ENCODE measurements at places on chromosomes 2 and 18.

DNA sequence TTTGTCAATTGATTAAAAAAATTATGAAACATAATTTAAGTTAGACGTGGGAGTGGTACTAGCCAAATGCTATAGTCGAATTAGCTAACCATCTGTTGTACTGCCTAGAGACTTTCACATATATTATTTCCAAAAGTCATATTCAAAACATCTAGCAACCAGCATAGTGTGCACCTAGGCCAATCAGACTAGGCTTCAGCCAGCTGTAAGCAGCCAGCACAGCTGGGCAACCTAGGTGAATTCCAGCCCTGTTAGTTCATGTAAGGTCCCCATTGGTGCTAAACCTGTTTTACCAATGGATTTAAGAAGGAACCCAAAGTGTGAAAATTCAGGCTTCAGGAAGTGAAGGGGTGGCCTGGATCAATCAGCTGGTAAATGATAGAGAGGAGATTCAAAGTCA, 144.3 kb downstream of the BCL2 start:
- peak; percentile 37 for ATAC-seq

DNA sequence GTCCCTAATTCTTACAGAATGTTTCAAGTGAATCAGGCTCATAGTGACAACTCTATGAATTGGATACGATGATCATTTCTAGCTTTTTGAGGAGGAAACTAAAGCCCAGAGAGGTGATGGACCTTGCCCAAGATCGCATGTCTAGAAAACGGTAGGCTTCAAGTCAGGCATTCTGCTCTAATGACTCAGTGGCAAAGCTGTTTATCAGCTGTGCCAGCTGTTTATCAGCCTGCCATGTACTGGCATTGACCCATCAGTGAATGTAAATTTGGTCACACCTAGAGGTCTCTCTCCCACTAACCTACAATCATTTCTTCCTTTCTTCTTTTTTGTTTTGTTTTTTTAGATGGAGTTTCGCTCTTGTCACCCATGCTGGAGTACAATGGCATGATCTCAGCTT, 6.1 kb upstream of the DAW1 start:
- ATAC-seq, result no peak

DNA sequence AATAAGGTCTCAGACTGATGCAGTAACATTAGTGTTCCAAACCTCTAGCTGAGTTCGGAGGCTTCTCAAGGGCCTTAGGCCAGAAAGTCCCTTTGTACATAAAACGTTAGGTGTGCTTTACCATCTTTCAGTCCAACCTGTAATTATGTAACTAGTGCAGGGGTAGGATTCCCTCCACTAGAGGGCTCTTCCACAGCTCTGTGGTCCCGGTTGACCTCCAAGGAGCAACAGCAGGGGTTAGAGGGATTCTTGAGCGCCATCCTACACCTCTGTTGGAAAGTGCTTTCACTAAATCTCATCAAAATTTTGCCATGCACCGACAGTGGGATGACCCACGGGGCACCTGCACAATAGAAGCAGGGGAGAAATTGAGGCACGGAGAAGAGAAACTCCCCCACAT, 155.8 kb upstream of the LRP1B start:
- ATAC-seq, result no peak

DNA sequence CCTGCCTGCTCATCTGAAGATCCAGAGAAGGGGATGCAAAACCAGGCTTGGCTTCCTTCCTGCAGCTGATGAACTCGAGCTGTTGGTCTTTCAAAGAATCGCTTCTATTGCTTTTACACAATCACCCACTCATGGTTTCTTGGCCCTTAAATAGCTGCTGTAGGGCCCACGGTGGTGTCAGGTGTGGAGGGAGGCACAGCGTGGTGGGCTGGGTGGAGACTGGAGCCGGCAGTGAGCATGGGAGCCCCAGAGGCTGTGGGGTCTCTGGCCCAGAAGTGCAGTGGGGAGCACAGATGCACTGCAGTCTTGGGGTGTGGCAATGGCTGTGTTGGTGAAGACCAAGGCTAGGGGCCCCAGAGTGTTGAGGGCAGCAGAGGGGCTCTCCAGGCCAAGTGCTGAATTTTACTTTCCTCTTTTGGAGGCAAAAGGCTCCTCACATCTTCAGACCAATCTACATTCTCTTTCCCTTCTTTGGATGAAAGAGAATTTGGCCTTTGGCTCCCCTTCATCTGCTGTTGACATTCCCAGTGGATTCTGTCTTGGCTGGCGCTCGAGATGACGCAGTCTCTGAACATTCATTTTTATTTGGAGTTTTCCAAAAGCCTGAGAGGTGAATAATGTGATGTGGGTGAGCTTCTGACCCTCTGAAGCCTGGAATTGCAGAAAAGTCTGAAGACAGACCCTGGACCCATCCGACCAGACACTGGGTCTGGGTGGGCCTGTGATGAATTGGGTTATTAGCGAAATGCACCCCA, 70.1 kb upstream of the ASB18 start:
- no peak for ATAC-seq

DNA sequence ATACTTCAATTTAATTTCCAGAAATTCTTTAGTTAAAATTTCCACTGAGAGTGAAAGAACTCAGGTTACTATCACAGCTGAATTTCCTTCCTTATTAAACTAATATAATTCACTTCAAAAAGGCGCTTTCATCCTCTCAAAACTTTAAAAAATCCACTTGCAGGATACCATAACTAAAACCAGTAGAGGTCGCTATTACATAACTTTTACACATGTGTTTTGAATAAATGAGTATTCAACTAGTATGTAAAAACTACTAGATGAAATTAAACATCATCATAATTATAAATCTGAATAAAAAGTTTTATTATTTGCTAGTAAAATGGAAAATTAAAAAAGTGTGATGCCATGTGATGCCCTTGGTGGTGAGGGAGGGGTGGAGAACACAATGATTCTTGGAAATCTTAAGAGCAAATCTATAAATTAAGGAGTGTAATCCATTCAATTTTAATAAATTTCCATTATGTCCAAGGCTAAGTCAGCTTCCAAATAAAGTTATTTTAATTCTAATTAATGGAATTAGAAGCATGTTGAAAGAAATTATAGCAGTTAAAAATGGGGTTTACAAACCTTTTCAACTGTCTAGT, 61.4 kb downstream of the SOS1 start:
- ATAC-seq, result peak; percentile 38

DNA sequence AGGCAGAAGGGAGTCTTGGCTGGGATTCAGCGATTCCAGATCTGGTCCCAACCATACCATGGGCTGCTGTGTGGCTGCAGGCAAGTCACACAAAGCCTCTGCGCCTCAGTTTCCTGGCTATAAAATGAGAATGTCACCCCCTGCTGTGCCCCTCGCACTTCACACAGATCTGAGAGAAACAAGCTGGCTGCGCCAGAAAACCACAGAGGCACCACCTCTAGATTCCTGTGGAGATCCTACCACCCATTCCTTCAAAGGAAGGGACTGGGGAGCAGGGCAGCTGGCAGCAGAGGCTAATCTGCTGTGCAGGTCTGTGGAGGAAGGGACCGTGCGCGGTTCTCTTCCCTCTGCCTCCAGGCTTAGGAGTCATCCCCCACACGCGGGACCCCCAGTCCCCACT, 19.8 kb downstream of the NEURL3 start:
- ATAC-seq, result no peak

DNA sequence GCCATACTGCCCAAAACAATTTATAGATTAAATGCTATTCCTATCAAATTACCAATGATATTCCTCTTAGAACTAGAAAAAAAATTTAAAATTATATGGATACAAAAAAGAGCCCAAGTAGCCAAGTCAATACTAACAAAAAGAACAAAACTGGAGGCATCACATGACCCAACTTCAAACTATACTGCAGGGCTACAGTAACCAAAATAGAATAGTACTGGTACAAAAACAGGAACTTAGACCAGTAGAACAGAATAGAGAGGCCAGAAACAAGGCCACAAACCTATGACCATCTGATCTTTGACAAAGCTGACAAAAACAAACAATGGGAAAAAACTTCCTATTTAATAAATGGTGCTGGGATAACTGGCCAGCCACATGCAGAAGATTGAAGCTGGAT, 86.1 kb upstream of the KYNU start:
- ATAC-seq, result no peak

DNA sequence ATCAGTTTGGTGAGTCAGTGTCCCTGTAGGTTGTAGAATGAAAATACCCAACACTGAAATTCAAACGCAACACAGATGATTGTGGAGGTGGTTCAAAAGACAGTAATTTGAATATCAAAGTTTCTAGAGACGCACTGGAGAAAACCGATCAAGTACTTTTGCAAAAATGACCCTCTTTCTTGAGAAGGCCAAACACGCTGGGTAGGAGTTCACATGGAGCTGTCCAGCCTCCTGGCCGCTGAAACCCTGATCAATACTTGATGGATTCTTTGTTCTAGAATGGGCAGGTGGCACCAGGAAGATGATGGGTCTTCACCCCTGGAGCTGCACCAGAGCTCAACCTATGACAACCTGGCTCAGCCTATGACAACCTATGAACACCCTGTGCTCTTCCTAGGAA, 39.7 kb upstream of the UBE2F start:
- ATAC-seq, result no peak

DNA sequence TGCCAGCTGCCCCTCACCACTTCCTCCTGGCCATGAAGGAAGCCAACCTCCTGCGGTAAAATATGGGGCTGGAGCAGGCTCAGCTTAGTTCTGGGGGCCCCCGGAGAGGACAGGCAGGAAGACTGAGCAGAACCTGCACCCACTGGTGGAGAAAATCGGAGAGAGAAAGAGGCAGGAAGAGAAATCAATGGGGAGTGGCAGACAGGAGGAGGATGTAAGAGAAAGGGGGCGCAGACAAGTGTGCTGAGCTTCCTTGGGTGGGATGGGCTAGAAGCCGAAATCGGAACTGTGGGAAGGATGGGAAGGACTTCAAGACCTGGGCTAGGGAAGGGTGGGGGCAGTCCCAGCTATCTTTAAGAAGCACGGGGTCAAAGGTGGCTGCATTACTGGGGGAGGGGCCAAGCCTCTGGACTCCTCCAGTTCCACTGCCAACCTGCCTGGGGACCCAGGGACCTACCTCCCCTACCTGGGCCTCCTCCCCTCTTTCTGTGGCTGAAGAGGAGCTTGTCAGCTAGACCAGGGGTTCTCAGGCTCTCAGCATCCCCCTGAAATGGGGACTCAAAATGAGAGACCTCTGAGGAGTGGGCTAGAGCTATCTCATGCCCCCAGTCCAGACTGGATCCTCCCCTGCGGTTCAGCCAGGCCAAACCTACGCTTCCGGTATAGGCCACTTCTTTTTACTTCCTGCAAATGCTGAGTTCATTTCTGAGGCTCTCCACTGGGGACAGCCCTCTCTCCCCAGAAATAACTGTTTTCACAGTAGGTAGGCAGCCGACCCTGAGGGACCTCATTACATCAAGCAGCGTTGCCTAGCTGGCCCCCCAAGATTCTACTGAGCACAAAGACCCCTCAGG, 33.6 kb upstream of the B3GNT7 start:
- peak; percentile 67 for ATAC-seq

- ATAC-seq, result no peak
Observed at GRCh38 chr2:218005486-218005885, 2.7 kb upstream of the TNS1 start.

DNA sequence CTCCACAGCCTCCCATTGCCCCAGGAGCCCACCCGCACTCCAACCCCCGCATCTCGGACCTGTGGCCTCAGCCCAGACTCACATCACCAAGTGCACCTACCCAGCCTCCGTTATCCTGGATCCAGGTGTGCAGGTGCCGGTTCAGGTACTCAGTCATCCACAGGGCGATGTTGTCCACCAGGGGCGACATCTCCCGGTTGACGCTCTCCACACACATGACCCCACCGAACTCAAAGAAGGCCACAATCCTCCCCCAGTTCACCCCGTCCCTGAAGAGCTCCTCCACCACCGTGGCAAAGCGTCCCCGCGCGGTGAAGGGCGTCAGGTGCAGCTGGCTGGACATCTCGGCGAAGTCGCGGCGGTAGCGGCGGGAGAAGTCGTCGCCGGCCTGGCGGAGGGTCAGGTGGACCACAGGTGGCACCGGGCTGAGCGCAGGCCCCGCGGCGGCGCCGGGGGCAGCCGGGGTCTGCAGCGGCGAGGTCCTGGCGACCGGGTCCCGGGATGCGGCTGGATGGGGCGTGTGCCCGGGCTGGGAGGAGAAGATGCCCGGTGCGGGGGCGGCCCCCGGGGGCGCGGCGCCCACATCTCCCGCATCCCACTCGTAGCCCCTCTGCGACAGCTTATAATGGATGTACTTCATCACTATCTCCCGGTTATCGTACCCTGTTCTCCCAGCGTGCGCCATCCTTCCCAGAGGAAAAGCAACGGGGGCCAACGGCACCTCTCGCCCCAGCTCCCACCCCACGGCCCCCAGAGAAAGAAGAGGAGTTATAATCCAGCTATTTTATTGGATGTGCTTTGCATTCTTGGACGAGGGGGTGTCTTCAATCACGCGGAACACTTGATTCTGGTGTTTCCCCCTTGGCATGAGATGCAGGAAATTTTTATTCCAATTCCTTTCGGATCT, 1.3 kb downstream of the BCL2 start:
- peak; percentile 58 for ATAC-seq

- ATAC-seq, result no peak
Observed at GRCh38 chr18:57925706-57926105, 118.3 kb upstream of the NEDD4L start.

DNA sequence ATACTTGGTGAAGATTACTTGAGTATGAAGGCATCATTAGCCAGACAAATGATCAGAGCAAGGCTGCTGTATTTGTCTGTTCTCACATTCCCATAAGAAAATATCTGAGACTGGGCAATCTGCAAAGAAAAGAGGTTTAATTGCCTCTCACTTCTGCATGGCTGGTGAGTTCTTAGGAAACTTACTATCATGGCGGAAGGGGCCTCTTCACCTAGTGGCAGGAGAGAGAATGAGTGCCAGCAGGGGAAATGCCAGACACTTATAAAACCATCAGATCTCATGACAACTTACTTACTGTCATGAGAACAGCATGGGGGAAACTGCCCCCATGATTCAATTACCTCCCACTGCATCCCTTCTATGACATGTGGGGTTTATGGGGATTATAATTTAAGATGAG, 452.3 kb downstream of the GALR1 start:
- no peak for ATAC-seq

- ATAC-seq, result no peak
Observed at GRCh38 chr2:228657807-228658402, 476.4 kb upstream of the SPHKAP start.

DNA sequence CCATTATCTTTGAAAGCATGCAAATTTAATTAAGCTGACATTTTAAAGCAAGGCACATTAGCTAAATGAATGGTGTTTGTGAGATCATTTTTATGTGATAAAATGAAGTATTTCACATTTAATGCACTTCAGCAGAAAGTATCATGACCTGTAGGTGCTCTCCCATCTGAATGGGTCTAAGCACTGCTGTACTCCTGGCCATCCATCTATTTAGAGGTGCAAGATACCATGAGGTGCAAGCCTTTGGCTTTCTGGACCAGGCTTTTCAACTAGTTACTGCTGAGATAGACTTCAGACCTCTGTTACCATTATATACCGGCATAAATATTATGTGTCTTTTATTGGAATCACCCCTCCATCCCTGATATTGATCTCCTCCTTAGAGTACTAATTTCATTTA, 15.6 kb upstream of the LIPG start:
- no peak for ATAC-seq

DNA sequence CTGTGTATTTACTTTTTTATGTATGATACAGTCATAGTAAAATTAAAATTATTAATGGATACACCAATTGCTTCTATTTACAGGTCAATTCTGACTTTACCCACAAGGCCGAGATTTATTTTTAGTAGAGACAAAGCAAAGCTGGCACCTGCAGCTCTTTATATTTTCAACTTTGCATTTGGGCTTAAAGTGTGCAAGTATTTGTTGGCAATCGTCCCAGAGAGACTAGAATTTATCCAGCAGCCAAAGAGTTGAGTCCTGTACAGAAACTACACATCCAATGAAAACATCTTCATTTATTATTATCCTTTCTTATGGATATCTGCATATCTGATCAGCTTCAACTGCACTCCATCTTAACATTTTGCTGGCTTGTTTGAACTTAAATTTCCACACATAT, 485.6 kb downstream of the SOX11 start:
- ATAC-seq, result no peak

All from activated T-helper 17 cell treated with anti-CD3 and anti-CD28 coated beads, Interleukin-2, amount 50 U/mL, for 72 hours (primary cell).